ENCODE measurements at places on chromosomes 3 and 15. TPM values are rescaled to one million over a fixed set of nuclear protein-coding genes. Genes with fewer than 3 reads are reported as not detected.

Gene ARNT2
- total RNA-seq: 0.09 TPM

- ATAC-seq: no peak
Observed at GRCh38 chr15:29225534-29226234, 43.9 kb downstream of the NSMCE3 start.

- no peak for ATAC-seq
Observed at GRCh38 chr3:53202331-53203015, 41.5 kb downstream of the PRKCD start.

- no peak for ATAC-seq
Observed at GRCh38 chr3:108006077-108006771, 84.6 kb downstream of the CD47 start.

DNA sequence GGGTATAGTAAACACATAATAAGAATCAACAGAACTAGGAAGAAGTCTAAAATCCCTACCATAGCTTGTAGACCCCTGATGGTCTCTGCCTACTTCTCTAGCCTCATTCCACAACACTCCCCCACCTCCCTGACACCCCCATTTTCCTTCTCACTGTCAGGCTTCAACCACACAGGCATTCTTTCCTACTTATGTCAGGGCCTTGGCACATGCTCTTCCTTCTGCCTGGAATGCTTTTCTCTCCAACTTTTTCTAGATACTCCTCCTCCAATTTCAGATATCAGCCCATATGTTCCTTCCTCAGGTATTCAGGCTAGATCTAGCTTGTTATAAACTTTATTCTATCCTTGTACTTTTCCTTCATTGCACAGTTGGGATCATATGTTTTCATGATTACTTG is 106.0 kb upstream of the MRPL3 start:
- ATAC-seq: no peak

- no peak for ATAC-seq
Observed at GRCh38 chr3:141921316-141921715, 44.9 kb downstream of the ATP1B3 start.

- ATAC-seq: no peak
Observed at GRCh38 chr3:85709346-85709892, 750.6 kb downstream of the CADM2 start.

Gene P2RY14
- total RNA-seq: 1.3 TPM

DNA sequence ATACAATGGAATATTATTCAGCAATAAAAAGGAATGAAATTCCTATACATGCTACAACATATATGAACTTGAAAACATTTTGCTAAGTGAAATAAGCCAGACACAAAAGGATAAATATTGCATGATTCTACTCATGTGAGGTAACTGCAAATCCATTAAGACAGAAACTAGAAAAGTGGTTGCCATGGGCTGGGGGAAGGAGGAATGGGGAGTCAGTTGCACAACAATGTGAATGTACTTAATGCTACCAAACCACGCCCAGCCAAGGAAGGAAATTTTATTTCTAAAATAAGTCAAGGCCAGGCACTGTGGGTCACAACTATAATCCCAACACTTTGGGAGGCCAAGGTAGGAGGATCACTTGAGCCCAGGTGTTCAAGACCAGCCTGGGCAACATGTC is 9.8 kb upstream of the GMPPB start:
- no peak for ATAC-seq

DNA sequence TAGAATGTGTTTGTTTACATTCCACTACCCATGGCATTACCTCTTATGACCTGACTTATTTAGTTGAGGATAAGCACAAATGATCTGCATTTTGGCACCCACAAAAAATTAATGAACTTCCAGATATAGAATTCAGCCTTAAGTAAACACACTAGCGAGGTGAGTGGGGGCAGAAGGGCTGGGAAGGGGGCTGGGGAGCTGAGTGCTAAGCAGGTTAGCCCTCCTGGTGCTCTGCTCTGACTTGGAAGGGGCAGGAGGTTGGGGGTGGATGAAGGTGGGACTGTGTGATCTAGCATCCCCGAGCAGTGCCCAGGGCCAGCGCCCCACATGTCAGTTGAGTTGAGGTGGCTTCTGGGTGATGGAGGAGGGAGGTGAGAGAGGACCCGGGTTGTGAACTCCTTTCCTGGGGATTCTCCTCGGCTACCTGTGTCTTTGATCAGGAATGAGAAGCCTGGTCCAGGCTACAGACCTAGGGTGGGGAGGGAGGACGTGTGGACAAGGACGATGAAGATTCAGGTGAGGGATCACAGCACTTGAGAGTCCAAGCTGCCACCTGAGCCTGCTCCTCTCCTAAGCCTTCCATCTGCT is 178.6 kb upstream of the SMAD3 start:
- ATAC-seq: no peak

- no peak for ATAC-seq
Observed at GRCh38 chr15:83585601-83586335, 68.2 kb upstream of the ADAMTSL3 start.

Gene SETMAR
- 12.4 TPM for total RNA-seq

Gene ARID3B
- total RNA-seq: 40.3 TPM

Gene GBE1
- 251 TPM for total RNA-seq

Gene ERICH6
- total RNA-seq: not detected
